GM12865 (cell line): ENCODE measurements at places on chromosomes 6 and 20.
A peak's percentile ranks its signal among the peaks of the same experiment; 100 is the strongest.

DNA sequence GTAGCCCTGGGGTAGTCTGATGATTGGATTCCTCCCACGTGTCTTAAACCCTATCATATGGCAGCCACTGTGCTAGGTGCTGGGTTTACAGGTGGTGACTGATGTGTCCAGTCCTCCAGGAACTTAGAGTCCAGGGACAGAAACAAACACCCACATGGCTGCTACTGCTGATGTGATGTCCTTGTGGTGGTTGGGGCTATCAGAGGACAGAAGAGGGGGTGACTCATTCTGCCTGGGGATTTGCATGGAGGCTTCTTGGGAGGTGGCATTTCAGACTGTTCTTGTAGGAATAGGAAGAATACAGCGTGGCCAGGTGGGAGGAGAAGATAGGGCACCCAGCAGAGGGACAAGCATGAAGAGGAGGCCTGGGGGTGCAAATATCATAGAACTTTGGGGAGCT is 9.8 kb downstream of the RAET1G start:
- no peak for DNase-seq

DNA sequence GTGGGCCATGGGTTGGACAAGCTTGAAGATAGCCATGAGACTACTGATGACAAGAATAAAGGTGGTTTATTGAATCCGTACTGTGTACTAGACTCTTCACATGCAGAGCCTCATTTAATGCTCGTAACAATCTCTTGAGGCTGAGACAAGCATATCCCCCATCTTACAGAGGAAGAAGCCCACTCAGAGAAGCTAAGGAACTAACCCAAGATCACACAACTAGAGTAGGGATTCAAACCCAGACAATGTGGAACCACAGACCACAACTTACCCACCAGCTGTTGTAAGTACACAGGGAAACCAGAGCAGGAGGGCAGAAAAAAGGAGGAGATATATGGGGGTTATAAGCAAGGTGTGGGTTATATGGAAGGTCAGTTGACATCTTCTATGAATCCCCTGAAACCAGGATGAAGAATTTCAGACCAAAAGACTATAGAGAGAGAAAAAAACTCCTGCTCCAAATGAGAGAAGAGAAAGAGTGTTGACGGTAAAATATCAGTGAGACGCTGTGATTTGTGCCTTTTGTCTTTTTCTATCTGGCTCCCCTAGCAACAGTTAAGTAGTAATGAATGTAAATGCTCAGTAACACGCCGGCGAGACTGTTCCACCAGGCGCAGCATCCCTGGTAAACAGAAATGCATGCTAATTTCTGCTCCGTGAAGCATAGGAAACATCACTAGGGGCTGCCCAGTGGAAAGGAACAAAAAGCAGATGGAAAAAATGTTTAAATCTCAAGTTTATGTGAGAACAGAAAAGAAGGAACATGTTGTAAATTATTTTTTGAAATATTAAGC is 80.1 kb upstream of the SLC22A16 start:
- no peak for DNase-seq

DNA sequence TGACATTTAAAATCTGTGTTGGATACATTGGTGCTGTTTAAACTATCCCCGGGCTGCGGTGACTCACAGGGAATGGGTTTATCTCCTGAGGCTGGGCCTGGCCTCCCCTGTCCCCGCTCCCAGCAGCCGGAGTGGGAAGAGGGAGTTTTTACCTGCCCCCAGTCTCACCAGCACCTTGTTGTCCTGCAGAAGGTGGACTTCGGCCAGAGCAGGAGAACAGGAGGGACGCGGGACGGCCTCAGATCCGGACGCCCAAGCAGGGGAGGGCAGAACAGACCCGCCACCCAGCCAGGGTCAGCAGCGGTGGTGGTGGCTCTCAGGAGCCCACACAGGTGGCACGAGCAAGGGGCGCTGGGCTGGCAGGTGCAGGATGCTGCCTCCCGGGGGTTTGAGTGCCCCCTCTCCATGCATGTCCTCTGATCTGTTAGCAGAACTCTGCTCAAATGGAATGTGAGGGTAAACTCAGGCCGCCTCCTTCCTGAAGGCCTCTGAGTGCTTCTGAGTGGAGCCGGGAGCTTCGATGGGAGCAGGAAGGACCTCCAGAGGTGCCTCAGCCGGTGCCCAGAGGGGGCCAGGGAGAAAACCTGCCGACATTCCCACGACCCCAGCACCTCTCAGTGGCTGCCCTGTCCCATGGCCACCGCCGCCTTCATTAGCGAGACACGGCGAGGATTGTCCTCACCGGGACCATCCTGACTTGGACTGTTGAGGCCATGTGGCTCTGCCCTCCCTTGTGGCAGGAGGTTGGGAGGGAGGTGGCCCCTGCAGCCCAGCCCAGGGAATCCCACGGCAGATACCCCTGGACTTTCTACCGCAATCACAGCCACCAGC is 43.4 kb upstream of the MRGBP start:
- no peak for DNase-seq

- no peak for DNase-seq
These were observed 108.8 kb downstream of the PREP start for GRCh38 chr6:105294129-105294528.

DNA sequence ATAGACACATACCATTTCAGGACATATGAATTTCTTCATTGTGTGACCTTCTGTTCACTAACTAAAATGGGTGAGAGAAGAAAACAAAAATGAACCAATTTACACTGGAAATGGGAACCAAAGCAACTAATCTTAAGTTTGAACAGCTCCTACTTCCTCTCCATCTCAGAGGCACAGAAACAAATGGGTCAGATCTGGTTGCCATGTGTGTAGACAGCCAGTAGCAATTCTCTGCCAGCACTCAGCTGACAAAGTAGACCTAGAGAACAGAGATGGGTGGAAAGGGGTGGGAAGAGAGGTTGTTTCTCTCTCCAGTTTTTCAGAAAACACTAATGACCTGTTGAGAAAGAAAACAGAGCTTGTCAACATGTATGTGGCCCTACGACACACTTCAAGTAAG is 14.3 kb upstream of the POPDC3 start:
- no peak for DNase-seq

DNA sequence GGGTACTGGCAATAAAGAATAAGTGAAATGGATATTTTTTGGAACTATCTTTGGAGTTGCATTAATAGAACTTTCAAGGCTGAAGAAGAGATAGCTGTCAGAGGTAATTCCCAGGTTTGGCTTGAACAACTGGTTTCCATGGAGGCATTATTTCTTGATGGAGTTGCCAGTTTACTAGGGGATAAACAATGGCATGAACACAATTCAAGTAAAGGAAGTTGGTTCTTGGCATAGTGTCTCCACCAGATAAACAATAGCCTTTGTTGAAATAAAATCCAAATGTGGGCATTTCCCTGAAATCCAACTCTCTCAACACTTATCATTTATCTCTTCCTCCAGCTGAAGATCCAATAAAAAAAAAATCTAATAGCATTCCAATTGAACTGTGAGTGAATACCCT is 454.9 kb downstream of the C6orf118 start:
- DNase-seq, result no peak

DNA sequence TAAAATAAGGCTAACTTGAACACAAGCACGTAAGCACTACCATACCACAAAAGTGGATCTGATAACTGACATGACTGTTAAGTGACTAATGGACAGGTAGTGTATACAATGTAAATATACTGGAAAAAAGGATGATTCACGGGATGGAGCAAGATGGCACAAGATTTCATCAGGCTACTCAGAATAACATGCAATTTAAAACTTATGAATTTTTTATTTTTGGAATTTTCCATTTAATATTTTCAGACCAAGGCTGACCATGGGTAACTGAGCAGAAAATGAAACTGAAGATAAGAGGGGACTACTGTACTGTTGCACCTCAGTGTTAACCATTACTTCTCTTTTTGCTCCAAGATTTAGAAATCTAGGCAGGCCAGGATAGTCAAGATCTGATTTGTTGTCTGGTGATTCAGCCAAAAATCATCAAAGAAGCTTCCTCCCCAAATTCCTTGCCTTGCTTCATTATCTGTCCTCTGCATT is 45.4 kb downstream of the TPBG start:
- DNase-seq, result peak; percentile 20

- DNase-seq, result no peak
These were observed 46.8 kb upstream of the NEDD9 start for GRCh38 chr6:11279284-11279689.

- DNase-seq, result no peak
These were observed 52.6 kb downstream of the FIG4 start for GRCh38 chr6:109743739-109744138.

- no peak for DNase-seq
These were observed 276.3 kb downstream of the BCKDHB start for GRCh38 chr6:80382811-80383210.

DNA sequence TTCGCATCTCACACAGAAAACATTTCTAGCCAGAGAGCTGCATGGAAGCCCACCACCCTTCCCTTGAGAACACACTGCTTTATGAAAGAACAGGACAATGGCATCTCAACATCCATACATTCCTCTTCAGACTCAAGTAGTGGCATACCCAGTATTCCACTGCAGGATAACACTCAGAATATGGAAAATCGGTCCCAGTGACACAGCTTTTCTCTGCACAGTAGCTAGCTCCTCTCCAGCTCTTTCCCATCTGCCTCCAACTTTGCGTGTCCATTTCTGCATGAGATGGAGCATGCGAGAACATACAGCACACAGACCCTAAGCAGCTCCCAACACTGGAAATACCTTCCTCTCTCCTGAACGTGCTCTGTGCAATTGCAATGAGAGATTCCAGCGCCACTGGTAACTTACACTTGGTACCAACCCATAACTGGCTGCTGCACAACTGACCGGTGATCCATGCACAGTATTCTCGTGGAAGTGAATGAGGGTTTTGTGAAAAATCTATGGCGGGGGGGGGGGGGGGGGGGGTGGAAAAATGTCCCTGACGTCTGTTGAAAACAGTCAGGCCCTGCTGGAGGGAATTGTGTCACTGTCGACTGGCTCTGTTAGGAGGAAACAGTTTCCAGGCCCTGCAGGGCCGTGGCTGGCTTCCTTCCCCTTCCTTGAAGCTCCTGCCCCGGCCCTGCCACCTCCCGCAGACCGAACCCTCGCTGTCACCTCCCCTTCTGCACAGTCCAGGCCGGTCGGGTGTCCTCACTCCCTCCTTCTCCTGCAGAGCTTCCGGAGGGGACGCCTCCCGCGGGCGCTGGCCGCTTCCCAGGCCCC is 265.9 kb upstream of the QKI start:
- no peak for DNase-seq

DNA sequence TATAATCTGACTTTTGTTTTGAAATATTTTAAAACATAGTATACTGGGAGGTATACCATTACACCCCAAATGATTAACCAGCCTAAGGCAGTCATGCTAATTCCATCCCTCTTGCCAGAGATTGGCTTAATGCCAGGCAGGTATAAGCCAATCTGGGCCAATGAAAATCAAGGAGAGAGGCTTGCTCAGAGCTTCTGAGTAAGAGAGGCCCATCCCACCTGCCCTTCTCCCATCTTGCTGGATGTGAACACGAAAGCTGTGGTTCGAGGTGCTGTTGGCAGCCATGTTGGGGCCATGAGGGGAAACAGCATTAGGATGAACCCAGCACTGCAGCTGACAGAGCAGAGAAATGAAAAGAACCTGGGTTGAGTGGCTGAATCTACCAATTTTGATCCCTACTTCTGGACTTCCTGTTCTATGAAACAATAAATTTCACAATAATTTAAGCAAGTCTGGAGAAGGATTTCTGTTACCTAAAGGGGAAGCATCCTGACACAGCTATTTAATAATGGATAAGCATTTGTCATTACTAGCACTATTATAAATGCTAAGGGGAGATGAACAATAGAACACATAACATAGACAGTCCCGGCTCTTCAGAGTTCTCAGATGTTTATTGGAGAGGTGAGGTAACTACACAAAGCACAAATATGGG is 152.3 kb downstream of the CDC5L start:
- DNase-seq, result no peak

DNA sequence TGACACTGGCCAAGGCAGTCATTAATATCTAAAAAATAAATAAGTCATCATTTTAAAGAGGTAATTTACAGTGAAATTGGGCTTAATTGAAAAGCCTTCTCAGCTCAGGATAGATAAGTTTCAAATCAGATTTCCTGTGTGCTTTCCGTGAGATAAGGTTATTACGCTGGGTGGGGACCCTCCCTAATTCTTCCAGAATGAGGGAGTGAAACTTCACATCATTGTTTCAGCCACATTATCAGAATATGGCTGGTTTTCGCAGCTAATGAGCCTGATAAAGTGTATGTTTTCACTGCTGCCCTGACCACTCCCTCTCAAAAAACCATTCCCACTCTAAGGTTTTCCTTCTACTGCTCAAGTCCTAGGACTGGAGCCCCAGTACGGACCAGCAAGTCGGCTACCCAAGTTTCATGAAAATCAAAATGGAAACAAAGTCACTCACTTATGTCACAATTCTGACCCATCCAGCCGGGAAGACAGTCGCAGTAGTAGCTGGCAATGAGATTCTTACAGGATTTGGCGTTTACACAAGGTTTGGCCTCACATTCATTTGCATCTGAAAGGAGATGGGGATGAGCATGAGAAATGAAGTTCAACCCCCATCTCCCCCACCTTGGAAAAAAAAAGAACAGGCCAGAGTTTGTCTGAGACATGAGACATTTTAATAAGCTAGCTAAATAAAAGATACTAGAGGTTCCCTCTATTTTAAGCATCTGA is 24.6 kb downstream of the JAG1 start:
- DNase-seq, result peak; percentile 35

- no peak for DNase-seq
These were observed 22.4 kb downstream of the ZMYND8 start for GRCh38 chr20:47334022-47334551.

DNA sequence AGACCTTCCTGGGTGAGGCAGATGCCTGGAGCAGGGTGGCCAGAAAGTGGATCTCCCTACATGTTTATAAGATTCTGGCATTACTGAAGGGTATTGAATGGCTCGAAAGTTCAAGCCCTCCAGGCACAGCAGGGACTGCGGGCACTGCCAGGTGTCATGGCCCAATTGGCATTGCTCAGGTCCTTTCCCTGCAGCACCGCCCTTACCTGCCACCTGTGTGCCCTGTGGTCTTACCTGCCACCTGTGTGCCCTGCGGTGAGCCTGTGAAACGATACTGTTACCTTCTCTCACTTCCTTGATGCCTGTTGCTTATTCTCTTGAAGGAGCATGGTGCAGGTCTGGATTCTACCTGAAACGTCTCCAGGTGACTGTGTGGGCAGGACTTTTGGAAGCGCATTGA is 32.2 kb downstream of the SMOC2 start:
- no peak for DNase-seq

- DNase-seq, result no peak
These were observed 9.9 kb upstream of the SNX9 start for GRCh38 chr6:157813191-157813590.

GRCh38 chr6:111614833-111615582 is 9.3 kb upstream of the TRAF3IP2 start:
- DNase-seq, result no peak

- no peak for DNase-seq
These were observed 21.2 kb upstream of the ELOVL5 start for GRCh38 chr6:53369876-53370515.

DNA sequence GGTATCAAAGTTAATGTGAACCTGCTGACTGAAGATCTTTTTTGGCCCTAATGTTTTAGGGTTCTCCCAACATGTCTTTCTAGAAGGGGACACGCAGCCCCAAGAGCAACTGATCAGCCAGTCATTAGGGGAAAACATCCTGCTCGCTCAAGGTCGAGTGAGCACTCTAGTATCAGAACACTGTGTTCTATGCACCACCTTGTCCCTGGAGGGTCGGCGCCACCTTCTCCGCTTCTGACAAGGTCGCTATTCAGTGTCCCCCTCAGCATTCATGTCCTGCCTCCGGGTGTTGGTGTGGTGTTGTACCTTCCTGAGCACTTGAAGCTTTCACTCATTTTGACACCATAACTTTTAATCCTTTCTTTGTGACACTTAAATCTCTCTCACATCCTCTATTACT is 331.2 kb upstream of the KCNQ5 start:
- DNase-seq, result no peak

GRCh38 chr6:14284969-14285590 is 167.5 kb downstream of the CD83 start:
- no peak for DNase-seq
